Ascending aorta (tissue), 2 donors: ENCODE measurements at places on chromosomes 7 and 10. TPM values are rescaled to one million over a fixed set of nuclear protein-coding genes. Genes with fewer than 3 reads are reported as not detected.

MORN4 gene
- total RNA-seq, result 2.3 TPM

CCL24 gene
- total RNA-seq, result not detected

CPA4 gene
- total RNA-seq, result not detected

EN2 gene
- total RNA-seq, result not detected

NKX1-2 gene
- total RNA-seq, result not detected

RELN gene
- 0.11 TPM for total RNA-seq

ITGA8 gene
- 231 TPM for total RNA-seq

SPDYE11 gene
- not detected for total RNA-seq

CEP55 gene
- not detected for total RNA-seq

TNKS2 gene
- total RNA-seq, result 26.4 TPM

RBM20 gene
- total RNA-seq, result 4.8 TPM

RBP4 gene
- total RNA-seq, result 58.0 TPM

GIMAP1 gene
- total RNA-seq, result 21.2 TPM

IDI2 gene
- not detected for total RNA-seq

TMEM270 gene
- total RNA-seq, result not detected

NEUROD6 gene
- total RNA-seq, result not detected

TEX47 gene
- not detected for total RNA-seq

DPP6 gene
- total RNA-seq, result not detected

GTPBP4 gene
- total RNA-seq, result 9.0 TPM

TFPI2 gene
- not detected for total RNA-seq

CLDN3 gene
- total RNA-seq, result not detected

MRLN gene
- total RNA-seq, result not detected

MCM10 gene
- total RNA-seq, result 0.11 TPM

CHCHD1 gene
- 24.5 TPM for total RNA-seq

AASS gene
- total RNA-seq, result 34.3 TPM

ATOH7 gene
- total RNA-seq, result not detected

GPR26 gene
- total RNA-seq, result not detected

WDFY4 gene
- total RNA-seq, result 33.8 TPM

TUBAL3 gene
- not detected for total RNA-seq

ANXA8 gene
- not detected for total RNA-seq

CFAP46 gene
- total RNA-seq, result not detected

GRID2IP gene
- not detected for total RNA-seq

PLEKHS1 gene
- not detected for total RNA-seq

SKIDA1 gene
- not detected for total RNA-seq

PRR15 gene
- total RNA-seq, result not detected

MEOX2 gene
- total RNA-seq, result 35.0 TPM

STK31 gene
- 1.6 TPM for total RNA-seq

AP4M1 gene
- total RNA-seq, result 29.6 TPM

PI4K2A gene
- total RNA-seq, result 33.7 TPM

STOX1 gene
- total RNA-seq, result 0.11 TPM

DGKI gene
- total RNA-seq, result 13.4 TPM

STX1A gene
- 13.1 TPM for total RNA-seq

PRLHR gene
- not detected for total RNA-seq

PAX4 gene
- not detected for total RNA-seq

ANKRD61 gene
- not detected for total RNA-seq

NANOS1 gene
- total RNA-seq, result 5.3 TPM

CYP2C19 gene
- not detected for total RNA-seq

MOSPD3 gene
- total RNA-seq, result 11.0 TPM

HSPA12A gene
- 5.5 TPM for total RNA-seq

ANKRD30A gene
- total RNA-seq, result not detected

COL13A1 gene
- total RNA-seq, result 8.0 TPM

TBX20 gene
- not detected for total RNA-seq

ZNF467 gene
- total RNA-seq, result 42.3 TPM

IFT22 gene
- total RNA-seq, result 19.8 TPM

ZNF425 gene
- not detected for total RNA-seq

NPC1L1 gene
- total RNA-seq, result not detected

CHN2 gene
- 8.7 TPM for total RNA-seq

PHTF2 gene
- total RNA-seq, result 10.2 TPM

ZPBP gene
- total RNA-seq, result not detected
